ENCODE measurements at places on chromosomes 7 and 10.

DNA sequence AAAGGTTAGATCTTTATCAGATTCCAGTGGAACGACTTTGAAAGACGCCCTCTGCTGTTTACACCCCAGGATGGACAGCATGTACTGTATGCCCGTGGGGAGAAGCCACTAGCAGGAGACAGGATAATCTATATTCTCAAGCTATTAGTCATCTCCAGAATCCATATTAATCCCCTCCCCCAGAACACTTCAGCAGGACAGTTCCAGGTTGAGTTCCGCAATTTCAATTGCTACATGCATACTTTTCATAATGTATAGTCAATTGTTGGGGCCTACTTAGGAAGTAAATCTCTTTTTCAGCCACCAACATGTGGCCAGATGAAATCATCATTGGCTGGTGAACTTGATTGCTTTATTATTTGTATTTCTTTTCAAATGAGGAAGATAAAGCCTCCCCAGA is 313.1 kb upstream of the SMIM30 start:
- no peak for DNase-seq

DNA sequence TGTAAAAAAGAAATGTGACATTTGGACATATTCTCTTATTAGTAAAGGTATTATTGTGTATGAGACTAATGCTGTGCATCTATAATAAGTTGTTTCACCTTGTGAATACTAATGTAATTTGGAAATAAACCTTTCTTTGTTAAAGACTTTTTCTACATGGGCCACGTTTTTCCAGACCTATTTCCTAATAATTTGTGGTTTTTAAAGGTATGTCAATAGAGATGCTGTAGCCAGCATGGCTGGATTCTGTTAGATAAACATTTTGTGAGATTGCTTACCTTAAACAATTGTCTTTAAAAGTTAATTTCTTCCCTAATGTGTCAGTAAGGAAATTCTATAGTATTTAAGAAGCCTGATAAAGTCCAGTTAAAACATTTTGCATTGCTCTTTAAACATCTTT is 56.0 kb downstream of the KAT6B start:
- no peak for DNase-seq

DNA sequence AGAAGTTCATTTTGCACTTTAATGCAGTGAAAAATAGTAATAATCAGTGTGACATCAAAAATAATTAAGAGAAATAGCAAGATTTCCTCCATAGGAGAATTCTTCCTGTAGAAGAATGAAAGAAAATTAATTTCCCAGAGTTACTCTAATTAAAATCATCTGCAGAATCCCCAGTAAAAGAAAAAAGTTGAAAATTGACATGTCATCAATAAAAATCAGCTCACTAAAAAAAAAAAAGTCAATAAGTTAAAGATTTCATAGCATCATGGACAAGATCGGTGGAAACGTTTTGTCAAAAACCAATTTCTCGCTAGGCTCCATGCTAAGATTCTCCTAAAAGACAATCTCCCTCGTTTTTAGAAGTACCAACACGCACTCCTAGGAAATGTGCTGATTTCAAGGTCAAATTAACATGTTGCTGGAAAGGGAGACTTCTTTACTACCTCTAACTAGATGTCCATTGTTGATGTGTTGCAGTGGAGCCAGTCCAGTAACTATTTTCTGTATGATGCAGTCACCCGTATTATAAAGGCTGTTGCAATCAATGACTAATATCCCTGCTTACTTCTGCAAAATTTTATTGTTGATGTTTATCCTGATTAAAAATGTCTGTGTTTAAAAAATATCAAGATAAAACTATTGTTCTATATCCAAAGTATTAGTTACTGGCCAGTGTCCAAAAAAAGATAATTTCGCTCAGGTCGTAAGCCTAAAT is 591.9 kb upstream of the MGMT start:
- DNase-seq = no peak

DNA sequence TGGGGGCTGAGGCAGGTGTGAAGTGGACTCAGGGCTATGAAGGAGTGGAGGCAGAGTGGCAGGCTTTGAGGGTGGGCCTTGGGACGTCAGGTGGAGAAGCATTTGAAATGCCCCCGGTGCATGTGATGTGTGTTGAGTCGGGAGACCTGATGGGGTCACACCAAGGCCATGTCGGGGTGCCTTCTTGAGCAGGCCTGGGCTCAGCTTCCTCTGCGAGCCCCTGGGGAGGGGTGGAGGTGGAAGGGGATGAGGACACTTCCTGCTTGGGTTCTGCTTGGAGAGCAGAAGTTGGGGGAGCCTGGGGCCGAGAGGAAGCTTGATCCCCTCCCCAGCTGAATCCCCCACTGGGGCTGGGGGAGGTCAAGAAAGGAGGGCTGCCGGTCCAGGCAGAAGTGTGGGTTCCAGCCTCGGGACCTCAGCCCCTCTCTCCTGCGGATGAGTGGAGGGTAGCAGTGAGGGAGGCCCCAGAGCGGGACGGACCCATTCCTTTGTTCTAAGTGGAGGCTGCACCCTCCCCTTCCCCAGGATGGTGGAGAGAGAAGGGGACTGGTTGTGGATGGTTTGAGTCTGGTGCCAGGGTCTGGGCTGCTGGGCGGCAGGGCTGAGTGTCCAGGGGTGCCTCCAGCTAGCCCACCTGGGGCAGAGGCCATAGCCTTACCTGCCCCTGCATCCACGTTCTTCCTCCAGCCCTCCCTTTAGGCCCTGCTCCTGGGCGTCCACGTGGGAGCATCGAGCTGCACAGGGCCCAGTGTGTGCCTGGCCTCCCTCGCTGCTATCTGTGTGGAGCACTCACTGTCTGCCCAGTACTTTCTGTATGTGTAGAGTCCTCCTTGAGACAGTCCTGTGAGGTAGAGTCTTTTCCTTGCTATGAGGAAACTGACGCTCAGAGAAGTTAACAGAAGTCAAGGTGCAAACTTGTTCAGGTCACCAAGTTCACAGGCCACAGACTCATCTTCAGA is 36.7 kb downstream of the PRF1 start:
- no peak for DNase-seq

GRCh38 chr7:26624839-26625238 is 239.6 kb downstream of the SKAP2 start:
- no peak for DNase-seq

GRCh38 chr10:119896937-119897770 is 4.6 kb downstream of the SEC23IP start:
- peak; percentile 13 for DNase-seq

DNA sequence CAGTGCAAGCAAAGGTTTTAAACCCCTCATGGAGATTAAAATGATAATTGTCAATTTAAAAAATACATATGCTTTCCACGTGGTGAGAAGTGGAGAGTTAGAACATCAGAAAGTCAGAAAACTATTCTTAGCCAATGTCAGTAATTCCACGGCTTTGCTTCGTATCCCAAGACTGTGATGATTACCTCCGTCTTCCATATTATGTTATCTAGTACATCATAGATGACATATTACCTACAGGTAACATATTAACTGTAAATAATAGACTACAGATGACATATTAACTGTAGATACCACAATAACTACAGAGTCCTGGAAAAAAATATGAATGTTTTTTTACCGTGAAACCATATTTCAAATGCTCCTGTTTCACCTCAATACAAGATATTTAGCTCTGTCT is 579.4 kb upstream of the PFKP start:
- DNase-seq = no peak

- DNase-seq = no peak
These were observed 341.2 kb downstream of the GLRX3 start for GRCh38 chr10:130477360-130477759.

DNA sequence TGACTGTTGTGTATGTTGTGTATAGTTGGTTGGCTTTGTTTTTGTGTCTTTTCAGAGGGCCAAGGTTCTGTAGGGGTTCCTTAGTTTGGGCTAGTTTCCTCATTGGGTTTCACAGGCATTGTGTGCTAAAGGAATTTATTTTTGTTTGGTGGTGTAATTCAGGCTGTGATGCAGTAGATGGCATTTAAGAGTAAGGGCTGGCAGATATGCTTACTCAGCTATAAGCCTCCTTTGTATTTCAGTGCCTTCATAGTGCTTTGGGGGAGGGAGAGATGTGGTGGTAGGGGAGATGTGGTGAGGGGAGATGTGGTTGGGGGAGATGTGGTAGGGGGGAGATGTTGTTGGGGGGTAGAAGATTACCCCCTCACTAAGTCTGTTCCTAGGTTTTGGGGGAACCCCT is 91.7 kb downstream of the SLC25A40 start:
- no peak for DNase-seq

- DNase-seq = no peak
These were observed 68.3 kb upstream of the LYZL2 start for GRCh38 chr10:30697806-30698205.

DNA sequence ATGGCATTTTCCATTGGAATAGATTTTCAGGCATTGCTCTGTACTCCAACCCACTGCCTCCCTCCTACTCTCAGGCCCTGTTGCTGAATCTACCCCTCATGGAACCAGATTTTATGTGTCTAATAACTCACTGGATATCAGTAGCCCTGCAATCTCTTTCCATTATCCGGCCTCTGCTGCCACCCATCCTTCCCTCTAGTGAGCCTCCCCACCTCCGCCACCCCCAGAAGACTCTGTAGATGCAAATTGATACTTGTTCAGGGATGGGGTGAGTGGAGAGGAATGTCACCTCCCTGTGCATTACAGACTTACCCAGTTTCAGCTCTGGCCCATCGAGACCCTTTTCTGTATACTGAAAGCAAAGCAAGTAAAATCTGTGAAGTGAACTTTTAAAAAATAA is 52.3 kb upstream of the PHYHIPL start:
- no peak for DNase-seq

DNA sequence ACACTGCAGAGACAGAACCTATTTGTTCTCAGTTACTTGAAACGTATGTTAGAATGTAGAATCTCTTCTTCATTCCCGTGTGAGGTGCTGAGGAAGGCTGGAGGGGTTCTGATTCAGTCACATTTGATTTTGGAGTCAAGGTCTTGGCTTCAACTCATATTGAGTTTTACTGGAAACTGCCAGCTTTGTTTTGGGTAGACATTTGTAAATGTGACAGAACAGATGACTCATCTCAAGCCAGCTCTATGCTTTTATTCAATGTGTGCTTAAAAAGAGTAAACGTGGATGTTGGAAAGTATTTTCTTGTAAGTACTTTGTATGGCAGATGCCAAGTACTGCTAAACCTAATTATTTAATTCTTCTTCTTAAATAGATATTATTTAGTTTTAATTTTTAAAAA is 780.8 kb upstream of the C7orf33 start:
- no peak for DNase-seq

DNA sequence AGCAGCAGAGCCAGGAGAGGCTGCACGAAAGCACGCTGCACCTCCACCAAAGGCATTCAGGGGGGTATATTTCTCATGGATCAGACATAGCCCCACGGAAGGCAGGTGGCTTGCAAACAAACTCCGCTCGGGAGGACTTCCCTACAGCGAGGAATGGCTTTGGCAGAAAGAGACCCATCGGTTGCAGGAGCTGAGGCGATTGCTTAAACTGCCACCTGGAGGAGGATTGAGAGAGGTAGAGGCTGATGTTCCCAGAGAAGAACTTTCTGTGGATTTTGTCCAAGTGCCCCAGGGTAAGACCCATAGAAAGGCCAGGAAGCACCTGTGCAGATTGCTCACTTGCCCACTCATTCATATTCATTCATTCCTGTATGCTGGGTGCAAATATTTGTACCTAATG is 89.1 kb downstream of the NEUROD6 start:
- DNase-seq = no peak

DNA sequence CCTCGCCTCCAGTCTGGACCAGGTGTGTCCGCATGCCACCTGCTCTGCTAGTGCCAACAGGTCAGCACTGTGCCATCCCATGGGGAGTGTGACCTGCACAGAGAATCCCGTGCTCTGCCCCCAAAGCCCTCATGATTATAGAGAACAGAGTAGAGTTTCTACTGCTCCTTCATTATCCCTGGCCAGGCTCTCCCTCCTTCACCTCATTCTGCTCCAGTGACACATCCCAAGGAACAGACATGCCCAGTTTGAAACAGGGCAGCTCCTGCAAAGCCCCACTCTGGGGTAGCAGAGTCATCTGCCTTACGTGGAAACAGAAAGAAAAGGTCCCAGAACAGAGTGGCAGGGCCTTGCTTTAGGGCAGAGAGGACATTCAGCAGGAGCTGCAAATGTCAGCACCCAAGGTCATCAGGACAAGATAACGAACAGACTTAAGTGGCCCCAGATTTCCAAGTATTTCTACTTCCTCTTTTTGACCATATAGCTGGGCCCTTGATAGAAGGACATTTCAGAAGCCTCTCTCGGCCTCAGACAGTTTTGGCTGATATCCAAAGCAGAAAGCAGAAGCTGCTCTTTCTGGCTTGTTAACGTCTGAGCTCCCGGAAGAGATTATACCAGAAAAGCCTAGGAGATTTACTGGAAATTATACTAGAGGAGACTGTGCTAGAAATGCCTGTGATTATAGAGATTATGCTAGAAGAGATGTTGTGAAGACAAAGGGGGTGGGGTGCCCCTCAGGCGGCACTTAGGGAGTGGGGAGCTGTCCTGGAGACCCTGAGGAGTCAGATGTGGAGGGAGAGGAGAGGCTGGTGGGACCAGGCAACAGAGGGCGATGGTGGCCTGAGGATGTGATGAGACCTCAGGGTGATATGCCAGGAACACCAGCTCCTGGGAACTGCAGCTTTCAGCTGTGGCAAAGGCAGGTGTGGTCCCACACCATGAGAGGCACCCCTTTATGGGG is 12.6 kb downstream of the TMEM176B start:
- DNase-seq = no peak

GRCh38 chr7:43844257-43844656 is 25.1 kb downstream of the MRPS24 start:
- no peak for DNase-seq

DNA sequence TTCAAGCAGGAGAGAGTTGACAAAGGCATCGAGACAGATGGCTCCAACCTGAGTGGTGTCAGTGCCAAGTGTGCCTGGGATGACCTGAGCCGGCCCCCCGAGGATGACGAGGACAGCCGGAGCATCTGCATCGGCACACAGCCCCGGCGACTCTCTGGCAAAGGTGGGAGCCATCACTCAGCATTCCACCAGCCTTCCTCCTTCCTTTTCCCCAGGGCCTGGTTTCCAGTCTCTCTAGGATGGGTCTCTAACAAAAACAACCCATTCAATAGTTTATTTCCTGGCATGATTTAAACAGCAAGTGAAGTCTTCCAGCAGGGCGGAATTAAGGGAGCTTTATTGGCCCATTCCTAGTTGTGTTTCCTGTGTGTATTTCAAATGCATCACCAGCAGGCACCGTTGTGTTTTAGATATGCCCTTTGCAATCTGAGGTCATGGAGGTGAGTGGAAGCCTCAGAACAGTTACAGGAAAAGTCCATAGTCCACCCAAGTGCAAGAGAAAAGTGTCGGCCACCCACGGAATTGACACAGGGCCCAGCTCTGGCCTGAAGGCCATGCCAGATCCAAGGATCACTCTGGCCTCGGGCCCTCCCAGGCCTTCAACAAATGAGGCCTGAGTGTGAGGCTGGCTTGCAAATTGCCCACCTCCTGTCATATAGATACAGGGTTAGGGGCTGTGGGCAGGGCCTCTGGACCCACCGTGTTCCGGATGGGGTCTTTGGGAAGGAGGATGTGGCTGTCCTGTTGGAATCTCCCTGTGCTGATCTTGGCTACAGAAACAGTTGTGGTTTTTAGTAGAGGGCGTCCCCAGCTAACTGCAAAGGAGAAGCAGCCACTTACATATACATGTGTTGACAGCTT is 46.9 kb upstream of the TRIM8 start:
- DNase-seq = peak; percentile 44

- no peak for DNase-seq
These were observed 84.1 kb upstream of the GNA12 start for GRCh38 chr7:2928256-2928612.

All from HuH-7.5 (cell line).